ENCODE measurements at places on chromosomes 1 and 21.

GRCh38 chr1:31099293-31100032 lies 33.9 kb upstream of the PUM1 start:
- no peak for DNase-seq

DNA sequence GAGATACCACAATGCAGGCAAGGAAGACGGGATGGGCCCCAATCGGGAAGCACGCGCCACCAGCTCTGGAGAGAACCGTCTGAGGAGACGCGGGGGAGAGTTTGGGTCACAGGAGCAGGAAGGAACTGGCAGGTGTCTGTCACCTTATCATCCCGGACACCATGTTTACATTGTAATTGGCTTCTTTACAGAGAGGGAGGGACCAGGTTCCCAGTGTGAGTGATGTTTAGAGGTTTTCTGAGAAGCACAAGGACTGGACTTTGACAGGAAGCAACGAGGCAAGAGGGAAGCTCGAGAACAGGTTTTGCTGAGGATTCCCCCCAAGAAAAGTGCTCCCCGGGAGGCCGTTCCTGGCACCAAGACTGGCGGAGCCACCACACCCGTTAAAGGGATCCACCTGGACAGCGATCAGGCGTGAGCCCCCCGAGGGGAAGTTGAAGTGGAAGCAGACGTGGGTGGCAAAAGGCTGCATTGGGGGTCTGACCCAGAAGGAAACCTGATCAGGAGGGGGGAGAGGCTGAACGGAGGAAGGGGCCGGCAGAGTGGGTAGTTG lies 957 bp downstream of the EPS15 start:
- peak; percentile 67 for DNase-seq

GRCh38 chr1:237098541-237098940 lies 56.6 kb downstream of the RYR2 start:
- DNase-seq, result no peak

GRCh38 chr1:30656171-30656940 lies 67.0 kb downstream of the MATN1 start:
- DNase-seq, result no peak

GRCh38 chr1:208234721-208235120 lies 9.5 kb downstream of the PLXNA2 start:
- no peak for DNase-seq

GRCh38 chr1:214164173-214164572 lies 116.8 kb upstream of the SMYD2 start:
- DNase-seq, result no peak

GRCh38 chr1:237763751-237764150 lies 127.0 kb downstream of the ZP4 start:
- DNase-seq, result no peak

GRCh38 chr1:2236695-2237677 lies 8.9 kb downstream of the SKI start:
- no peak for DNase-seq

DNA sequence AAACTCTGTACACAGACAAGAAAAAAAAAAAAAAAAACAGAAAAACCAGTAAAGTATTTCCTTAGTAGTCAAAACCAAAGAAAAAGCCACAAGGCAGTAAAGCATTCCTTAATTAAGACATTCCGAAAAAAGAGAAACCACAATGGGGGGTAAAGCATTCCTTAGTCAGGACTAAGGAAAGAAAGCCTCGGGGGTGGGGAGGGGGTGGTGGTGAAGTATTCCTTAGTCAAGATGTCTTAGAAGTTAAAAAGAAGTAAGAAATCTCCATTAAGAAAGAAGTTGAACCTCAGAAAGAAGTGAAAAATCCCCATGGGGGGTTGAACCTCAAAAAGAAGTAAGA lies 28.2 kb upstream of the FMO1 start:
- DNase-seq, result no peak

GRCh38 chr1:208007319-208007937 lies 96.5 kb upstream of the CD34 start:
- DNase-seq, result no peak

DNA sequence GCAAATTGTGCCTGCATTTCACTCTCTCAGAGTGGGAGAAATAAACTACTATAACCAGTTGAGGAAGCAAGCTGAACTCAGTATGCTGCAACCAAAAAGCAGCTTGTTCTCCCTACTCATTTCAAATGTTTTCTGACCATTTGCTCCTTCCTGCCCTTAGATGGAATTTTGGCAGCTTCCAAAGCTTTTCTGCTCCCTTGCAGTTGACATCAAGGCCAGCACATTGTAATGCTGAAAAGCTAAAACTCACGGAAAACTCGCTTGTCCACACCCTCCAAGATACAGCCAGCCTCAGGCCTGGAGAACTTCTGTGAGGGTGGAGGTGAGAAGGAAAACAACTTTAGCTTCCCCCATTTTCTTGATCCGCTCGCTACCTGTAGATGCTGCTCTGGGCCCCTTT lies 5.0 kb upstream of the CHML start:
- no peak for DNase-seq
